ENCODE measurements at places on chromosomes 2 and 18.
A peak's percentile ranks its signal among the peaks of the same experiment; 100 is the strongest.

- no peak for DNase-seq
These were observed 362.5 kb upstream of the TNP1 start for GRCh38 chr2:217222309-217222910.

DNA sequence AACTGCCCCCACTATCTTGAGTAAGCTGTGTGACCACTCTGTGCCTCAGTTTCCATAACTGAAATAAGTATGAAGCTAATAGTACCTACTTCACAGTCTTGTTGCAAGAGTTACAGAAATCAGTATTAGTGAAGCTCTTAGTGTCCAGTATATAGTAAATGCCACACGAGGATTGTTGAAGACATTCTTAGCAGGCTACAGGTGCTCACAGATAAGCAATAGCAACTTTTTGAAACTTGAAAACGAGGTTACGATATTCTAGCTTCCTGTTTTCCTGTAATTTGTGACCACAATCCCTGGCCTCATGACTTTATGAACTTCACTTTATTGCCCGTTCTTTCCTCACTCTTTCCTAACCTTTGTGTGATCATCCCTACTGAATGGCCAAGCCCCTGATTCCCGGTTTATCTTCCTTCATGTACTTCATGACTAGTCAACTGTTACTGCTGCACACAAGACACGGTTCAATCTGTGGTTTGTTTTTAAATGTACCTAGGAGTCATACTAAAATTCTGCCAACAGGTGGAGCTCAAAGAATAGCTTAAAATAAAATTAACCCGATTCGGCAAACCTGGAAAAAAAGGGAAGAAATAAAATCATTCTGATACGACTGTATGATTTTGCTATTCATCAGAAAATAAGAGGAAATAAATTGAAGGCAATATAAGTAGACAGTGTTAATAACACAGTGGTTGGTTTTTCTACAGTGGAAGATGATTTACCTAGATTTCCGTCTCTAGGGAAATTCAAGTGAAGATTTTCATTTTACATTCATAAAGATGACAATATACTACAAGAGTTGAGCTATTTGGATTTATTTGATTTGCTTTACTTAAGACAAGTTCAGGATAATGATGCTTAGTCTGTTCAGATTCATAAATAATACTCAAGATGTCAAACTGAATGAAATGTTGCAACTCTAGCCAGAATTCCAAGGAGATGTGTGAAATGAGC, 38.1 kb upstream of the STAT1 start:
- peak; percentile 46 for DNase-seq

DNA sequence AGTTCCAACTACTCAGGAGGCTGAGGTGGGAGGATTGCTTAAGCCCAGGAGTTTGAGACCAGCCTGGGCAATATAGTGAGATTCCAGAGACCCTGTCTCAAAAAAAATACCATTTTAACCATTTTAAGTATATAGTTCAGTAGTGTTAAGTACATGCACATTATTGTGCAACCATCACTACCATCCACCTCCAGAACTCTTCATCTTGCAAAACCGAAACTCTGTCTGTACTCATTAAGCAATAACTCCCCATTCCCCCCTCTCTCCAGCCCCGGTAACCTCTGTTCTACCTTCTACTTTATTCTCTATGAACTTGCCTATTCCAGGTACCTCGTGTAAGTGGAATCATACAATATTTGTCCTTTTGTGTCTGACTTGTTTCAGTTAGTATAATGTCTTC, 86.4 kb downstream of the GFPT1 start:
- no peak for DNase-seq

DNA sequence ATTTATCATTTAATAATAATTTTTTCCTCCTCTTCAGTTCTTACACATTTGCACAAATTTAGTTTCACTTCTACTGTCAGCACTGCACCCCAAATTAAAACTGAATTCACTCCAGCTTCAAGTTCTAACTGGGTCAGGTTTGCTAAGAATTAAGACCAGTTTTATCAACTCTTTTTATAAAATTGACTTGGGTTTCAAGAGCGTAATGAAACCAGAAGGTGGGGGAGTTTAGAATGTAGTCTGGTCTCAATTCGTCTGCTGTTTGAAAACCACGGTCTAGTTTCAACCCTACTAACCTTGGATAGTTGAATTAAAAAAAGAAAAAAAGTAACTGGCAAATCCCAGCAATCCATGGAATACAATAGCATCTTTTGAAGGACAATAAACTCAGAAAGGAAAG, 14.3 kb upstream of the CTLA4 start:
- no peak for DNase-seq

DNA sequence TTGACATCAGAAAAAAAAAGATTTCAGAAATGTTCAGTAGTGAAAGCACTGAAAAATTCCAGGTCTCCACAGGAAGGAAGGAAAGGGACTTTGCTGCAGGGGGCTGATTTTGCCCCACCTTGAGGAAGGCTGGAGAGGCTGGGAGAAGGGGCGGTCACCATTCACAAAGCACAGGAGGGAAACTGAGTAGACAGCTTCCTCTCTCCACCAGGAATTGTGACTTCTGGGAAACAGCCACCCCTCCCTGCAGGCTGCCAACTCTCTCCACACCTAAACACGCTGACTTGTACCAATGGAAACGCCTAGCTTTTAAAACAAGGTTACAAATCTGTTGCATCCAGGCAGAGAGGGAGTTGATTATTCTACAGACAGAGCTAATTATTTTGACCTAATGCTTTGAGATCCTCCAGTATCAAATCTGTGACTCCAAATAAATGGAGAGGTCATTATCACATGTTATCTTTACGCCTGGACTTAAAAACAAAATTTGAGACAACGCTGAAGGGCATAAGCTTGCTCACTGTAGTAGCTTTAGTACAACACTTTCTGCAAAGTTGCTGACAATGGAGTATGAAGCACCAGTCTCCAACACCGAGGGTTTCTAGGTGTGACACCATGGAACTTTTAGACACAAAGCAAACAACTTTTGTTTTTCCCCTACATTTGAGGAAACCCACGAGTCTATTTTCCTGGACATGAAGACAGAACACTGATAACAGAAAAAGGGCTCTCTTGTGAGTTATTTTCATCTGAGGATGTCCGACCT, 42.7 kb downstream of the EPHA4 start:
- DNase-seq = no peak

GRCh38 chr2:192669505-192670091, 474.9 kb upstream of the TMEFF2 start:
- no peak for DNase-seq

- DNase-seq = no peak
These were observed 14.7 kb downstream of the MEX3C start for GRCh38 chr18:51182824-51183223.

DNA sequence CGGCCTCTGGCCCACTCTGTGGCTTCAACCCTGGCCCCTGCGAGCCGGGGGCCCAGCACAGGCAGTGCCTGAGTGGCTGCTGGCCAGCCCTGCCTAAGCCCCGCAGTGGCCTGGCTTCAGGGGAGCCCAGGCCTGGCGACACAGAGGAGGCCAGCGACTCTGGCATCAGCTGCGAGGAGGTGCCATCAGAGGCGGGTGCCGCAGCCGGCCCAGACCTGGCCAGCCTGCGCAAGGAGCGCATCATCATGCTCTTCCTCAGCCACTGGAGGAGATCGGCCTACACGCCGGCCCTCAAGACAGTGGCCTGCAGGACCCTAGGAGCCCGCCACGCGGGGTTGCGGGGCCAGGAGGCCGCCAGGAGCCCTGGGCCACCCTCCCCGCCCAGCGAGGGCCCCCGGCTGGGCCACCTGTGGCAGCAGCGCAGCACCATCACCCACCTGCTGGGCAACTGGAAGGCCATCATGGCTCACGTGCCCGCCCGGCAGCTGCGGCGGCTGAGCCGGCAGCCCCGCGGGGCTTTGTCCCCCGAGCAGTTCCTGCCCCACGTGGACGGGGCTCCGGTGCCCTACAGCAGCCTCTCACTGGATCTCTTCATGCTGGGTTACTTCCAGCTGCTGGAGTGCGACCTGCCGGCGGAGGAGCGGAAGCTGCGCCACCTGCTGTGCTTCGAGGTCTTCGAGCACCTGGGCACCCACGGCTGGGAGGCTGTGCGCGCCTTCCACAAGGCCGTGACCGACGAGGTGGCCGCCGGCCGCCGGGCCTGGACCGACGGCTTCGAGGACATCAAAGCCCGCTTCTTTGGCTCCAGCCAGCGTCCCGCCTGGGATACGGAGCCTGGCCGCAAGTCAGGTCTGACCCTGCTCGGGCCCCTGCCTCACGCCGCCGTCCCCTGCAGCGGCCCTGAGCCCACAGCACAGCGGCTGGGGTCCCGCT, 7.5 kb upstream of the KLHL30 start:
- no peak for DNase-seq

- no peak for DNase-seq
These were observed 871 bp upstream of the DUSP28 start for GRCh38 chr2:240559286-240559685.

DNA sequence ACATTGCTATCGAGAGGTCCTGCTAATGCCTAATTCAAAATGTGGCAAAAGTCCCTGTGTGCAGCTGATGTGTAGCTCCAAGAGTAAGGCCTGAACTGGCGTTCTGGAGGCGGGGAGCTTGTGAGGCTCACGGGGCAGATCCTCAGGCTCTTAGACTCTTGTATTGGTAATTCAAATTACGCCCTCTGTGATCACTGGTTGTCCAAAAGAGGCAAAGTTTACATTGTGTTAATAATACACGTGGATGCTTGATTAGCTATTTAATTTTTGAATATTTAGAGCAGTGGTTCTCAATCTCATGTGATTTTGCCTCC, 12.4 kb upstream of the CRYGA start:
- DNase-seq = no peak

DNA sequence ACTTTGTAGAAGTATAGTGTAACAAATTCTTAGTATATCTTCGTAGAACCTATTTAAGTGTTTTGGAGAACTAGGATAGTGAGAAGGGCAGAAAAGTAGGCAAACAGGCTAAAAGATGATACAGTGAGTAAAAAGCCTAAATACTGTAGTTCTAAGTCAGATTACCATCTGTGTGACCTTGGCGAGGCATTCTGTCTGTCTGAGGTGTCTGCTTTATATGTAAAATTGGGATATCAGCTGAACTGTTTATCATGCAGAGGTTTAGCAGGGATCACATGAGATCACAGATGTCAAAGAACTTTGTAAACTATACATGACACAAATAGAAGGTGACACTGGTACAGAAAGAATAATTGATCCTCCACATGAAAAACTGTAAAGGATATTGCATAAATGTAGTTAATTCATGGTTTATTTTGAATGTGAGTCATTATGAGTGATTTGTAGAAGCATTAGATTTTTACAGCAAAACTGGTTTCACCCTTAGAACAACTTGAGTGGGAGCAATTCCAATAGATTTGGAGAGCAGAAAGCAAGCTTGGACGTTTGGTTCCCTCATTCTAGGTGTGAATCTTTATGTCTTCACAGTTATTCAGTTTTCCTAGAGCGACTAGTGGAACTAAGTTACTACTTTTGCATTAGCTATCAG, 41.9 kb downstream of the TAF1B start:
- DNase-seq = no peak

GRCh38 chr2:183666031-183666430, 541.8 kb downstream of the NUP35 start:
- no peak for DNase-seq

GRCh38 chr2:127669056-127669455, 6.3 kb downstream of the LIMS2 start:
- DNase-seq = no peak

Data from HTR-8/SVneo (cell line).